ENCODE measurements at places on chromosomes 11 and 22.

GRCh38 chr11:19071255-19071654, 10.7 kb upstream of the MRGPRX2 start:
- DNase-seq, result peak; percentile 93

- no peak for DNase-seq
Observed at GRCh38 chr11:48104568-48104924, 112.1 kb upstream of the OR4B1 start.

DNA sequence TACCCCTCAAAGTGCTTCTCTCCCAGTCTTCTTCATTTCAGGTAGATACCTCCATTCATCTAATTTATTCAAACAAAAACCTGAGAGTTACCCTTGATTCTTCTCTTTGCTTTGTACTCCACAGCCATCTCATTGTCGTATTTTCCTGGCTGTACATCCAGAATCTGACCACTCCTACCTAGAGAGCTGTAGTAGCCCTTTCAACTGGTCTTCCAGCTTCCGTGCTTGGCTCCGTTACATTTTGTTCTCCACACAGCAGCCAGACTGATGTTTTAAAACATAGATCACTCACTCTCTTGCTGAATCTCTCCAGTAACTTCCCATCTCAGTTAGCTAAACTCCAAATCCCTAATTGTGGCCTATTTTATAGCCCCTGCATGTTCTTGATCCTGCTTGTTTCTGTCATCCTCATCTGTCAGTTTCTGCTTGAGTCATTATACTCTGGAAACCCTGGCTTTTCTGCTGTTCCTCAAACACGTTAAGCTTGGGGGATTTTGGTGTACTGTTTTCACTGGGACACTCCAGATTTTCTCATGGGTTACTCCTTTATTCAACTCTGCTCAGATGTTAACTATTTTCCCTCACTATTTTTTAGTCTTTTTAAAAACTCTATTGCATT, 7.4 kb downstream of the SPCS2 start:
- DNase-seq, result no peak

DNA sequence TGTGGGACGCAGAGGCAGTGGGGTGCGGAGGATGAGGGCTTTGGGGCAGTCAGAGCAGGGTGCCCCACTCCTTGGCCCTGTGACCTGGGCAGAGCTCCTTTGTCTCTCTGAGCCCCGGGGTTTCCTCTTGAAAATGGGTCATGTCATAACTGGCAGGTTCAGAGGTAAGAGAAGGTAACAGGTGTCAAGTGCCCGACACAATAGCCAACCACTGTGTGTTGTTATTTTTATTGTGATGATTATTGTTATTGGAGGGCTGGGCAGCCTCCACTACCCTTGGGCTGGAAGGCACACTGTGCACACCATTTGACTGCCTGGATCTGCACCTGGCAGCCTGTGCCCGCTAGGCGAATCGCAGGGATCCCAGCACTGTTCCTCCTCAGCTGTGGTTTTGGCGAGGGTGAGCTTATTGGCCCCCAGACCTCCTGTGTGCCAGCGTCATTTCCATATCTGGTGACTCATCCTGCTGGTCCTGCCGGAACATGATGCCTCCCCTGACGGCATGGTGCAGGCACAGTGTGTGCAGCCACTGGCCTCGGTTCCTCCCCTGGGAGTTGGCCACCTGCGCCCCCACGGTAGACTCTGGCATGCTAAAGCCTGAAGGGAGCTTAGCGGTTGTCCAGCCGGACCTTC, 15.4 kb upstream of the SOX10 start:
- peak; percentile 64 for DNase-seq

DNA sequence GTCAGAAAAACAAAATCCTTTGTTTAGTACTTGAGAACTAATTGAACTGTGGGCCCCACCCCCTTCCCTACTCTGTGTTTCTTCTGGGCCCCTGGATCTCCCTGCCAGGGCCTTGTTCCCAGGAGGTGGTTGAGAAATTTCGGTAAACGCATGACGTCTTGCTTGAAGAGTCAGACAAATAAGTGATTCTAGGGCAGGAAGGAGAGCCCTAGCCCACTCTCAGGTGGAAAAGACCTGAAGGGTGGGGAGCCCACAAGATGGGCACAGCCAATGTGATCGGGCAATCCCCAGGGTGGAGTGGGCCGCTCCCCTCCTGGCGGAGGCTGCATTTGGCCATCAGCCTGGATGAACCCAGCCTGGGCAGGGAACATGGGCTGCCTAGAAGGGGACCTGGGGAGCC, 16.8 kb upstream of the P2RY2 start:
- peak; percentile 68 for DNase-seq

All from fibroblast of pulmonary artery (primary cell).